ENCODE measurements at places on chromosomes 4 and X.

DNA sequence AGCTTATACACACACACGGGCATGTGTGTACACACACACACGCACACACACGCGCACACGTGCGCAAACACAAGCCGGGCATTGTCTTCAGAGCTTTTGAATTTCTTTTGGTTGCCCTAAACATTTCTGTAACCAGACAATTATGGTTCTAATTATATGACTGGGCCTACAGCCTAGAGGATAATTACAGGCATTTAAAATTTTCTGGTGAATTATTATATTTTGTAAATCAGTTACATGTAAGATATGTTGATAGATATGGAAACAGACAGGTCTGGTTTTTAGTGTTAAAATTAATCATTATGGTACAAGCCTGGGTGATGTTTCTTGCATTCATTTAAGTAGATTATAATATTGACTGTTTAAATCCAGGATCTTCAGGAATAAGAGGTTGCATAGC lies 1120.5 kb downstream of the ADGRL3 start:
- no peak for DNase-seq

DNA sequence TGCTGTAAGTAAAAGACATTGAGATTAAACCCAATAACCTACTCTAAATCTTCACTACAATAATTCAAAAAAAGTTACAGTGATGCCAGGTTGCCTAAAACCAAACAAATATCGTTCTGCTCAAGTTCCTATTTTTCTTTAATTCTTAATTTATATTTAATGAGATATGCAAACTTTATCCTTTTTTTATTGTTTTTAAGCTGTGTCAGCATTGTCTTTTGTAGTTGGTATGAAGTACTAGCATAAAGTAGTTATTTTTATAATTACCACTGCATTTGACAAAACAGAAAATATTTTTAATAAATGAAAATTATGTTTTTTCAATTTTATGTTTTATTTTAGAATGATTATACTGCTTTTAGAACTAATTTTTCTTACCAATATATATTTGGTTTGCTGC lies 1431.1 kb upstream of the PCDH7 start:
- no peak for DNase-seq

- no peak for DNase-seq
These were observed 4.1 kb downstream of the GRID2 start for GRCh38 chr4:92307866-92308265.

DNA sequence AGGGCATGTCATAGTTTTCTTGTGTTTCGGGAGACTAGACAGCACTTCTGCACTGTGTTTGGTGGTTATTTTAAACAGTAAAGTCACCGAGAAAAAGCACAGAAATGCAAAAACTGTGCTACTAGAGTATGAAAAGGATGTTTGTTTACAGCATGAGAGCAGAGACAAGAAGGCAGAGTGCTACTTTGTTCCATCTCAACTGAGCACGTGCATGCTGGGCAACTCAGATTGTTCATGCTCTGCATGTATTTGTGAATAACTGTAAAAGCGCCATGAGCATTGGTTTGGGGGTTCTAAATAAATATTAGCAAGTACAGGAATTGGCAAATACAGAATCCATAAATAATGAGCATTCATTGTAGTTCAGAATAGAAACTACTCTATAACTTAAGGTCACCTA lies 7.4 kb downstream of the EVC start:
- no peak for DNase-seq

GRCh38 chr4:39687014-39687413 lies 10.9 kb upstream of the UBE2K start:
- no peak for DNase-seq

GRCh38 chr4:11441194-11441556 lies 12.5 kb upstream of the HS3ST1 start:
- DNase-seq: no peak

DNA sequence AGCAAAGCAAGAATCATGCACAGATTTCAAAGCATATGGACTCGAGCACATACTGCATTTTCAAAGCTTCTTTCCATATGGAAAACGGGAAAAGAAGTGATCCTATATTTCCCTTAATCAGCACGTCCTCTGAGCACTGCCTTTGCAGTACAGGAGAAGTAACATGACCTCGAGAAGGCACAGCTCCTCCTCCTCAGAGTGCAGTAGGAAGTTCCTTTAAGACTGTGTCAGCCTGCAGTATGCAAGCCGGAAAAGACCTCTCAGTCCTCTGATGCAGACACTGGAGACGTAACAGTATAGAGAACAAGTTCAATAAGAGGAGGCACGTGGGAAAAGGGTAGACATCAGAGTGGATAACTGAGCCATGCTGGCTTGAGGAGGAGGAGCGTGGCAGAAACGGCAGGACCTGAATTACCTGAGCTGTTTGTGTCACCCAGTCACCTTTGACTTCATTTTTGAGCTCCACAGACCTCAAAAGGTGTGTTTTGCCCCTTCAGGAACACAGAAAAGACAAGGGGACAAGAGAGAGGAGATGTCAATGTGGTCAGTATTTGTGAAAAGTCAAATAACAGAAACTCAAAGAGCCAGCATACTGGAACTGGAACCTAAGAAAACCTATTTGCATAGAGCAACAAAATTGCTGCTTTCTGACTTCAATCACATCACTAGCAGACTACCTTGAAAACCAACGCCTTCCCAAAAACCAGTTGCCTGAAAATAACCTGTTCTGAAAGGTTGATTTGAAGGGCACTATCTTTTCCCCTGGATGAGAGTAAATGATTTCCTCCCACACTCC lies 20.8 kb downstream of the IRF2 start:
- DNase-seq: peak; percentile 74

GRCh38 chr4:151537687-151538086 lies 128.7 kb downstream of the FHIP1A start:
- no peak for DNase-seq

- no peak for DNase-seq
These were observed 443.9 kb downstream of the INPP4B start for GRCh38 chr4:142402156-142402555.

DNA sequence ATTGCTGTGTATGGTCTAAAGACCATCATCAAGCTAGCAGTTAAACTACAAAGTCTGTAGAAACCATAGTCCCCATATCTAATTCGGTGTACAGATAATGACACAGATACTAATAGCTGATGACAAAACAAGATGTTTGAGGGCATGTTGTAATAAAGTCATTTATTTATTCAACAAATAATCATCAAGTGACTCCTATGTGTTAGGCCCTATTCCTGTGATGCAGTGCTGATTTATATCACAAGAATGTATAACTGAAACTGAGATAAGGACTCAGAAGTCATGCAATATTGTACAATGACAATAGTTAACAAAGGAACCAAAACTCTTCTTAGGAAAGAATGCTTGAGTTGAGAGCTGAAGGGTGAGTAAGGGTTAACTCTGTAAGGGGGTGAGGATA lies 315.0 kb upstream of the NR3C2 start:
- no peak for DNase-seq

- no peak for DNase-seq
These were observed 39.9 kb downstream of the CCNG2 start for GRCh38 chr4:77196866-77197265.

DNA sequence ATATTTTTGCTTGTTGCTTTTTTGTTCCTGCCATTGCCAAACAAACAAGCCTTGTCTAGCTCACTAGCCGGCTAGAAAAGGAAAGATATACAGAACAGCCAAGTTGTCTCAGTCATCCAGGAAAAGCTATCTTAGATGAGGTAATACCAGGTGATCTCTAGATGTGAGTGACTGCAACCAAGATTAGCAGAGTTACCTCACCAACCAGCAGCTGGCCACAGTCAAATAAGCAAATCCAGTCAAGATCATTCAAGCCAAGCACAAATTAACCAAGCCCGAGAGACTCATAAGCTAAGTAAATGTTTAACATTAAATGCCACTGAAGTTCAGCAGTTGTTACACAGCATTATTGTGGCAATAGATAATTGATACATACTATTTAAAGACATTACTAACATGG lies 108.6 kb downstream of the CENPC start:
- DNase-seq: no peak

GRCh38 chrX:22882543-22882942 lies 117.2 kb upstream of the DDX53 start:
- no peak for DNase-seq

DNA sequence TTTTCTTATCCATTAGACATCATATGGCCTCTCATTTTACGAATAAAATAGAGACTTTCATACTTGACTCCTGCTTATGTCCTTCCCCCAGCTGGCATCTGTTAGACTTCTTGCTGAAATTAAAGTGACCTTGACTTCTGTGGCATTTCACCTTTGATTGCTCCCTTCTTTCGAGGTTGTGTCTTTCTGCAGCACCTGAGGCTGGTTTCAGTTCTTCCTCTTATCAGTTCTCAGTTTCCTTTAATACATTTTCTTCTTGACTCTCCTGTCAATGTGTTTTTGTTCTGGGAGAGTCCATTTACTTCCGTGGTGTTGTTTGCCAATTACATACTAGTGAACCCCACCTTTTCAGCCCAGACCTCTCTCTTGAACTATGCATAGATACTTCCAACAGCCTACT lies 81.6 kb downstream of the RBPJ start:
- no peak for DNase-seq

DNA sequence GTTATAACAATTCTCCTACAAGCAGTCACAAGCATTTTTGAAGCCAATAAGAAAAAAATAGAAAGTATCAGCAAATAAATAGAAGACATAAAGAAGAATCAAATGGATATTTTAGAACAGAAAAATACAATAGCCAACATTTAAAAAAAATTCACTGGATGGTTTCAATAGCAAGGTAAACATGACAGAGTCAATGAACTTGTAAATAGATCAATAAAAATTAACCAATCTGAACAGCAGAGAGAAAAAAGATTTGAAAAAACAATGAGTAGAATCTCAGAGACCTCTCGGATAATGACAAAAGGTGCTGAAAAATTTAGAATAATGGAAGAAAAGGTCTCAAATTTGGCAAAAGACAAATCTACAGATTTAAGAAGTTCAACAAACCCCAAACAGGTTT lies 33.3 kb upstream of the RAB33B start:
- DNase-seq: no peak

DNA sequence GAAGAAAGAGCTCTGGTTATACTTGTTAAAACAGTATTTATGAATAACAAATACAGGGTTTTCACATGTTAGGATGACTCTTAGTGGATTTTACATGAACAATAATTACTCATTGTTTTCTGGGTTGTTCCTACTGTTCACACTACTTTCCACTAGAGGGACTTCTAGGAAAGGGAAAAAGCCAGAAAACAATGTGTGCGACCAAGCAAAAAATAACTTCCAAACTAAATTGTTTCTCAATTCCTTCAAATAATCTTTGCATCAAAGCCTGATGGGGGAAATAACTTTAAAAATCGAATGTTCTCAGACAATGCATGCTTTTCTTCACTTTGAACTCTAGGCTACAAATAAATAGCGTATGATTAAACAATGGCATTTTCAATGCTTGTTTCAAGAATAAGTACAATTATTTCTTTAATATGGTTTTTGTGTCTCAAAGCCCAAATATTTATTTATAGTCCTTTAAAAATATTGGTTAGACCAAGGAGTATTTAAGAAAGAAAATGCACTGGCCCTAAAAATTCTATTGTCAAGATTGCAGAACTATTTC lies 72.1 kb upstream of the ETNPPL start:
- peak; percentile 40 for DNase-seq

DNA sequence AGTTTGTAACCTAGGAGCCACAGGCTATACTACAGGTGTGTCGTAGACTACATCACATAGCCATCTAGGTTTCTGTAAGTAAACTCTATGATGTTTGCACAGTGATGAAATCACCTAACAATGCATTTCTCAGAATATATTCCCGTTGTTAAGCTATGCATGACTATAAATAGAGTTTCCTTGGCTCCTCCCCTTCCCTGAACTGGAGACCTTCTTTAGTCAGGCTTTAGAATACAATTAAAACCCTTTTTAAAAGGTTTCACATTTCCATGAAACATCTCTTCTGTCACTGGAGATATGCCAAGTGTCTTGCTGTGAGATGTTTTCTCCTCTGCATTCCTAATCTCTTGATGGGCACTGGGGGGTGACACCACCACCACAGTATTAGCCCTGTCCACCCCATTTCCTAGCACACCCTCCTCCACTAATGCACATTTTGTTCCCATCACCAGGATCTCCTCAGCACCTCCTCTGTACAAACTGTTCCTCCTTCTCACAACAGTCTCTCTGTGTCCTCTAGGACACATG lies 334.6 kb upstream of the CPEB2 start:
- DNase-seq: no peak

GRCh38 chr4:71230271-71231128 lies 108.3 kb upstream of the SLC4A4 start:
- no peak for DNase-seq

DNA sequence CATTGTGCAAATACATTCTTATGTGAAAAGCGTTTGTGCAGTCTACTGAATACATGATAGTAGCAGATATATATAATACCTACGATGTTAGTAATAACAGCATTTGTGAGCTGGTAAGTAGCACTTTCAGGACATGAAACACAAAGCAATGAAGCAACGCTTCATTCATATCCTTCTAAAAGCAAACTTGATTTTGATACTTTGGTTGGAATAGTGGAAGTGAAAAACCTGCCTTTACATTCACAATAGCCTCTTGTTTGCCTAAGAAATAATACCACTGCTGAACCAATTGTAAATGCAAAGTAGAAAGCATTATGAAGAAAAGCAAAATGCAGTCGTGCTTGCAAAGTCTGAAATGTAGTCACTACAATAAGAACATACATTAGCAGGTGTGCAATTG lies 926.3 kb downstream of the FSTL5 start:
- no peak for DNase-seq

GRCh38 chr4:141922236-141922635 lies 285.9 kb downstream of the IL15 start:
- DNase-seq: no peak

DNA sequence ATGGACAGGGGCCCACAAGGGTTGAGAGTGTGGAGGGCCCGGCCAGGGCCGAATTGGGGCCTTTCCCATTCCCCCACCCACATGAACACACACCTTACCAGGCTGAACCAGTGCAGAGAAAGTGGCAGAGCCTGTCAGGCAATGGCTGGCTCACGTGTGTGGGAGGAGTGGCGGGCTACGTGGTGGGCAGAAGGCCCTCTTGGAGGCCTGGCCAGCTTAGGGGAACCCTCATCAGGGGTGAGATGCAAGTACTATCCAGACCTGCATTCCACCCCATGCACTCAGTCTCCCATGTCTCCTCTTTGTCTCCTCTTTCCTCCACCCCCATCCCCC lies 965 bp downstream of the TCEAL4 start:
- no peak for DNase-seq

GRCh38 chr4:188911199-188911598 lies 772.0 kb downstream of the TRIML1 start:
- no peak for DNase-seq

GRCh38 chr4:139511320-139511719 lies 44.7 kb downstream of the SETD7 start:
- DNase-seq: peak; percentile 14

- DNase-seq: no peak
These were observed 233.6 kb downstream of the ZNF674 start for GRCh38 chrX:46311581-46312120.
